ENCODE measurements at places on chromosomes 3 and 15.

DNA sequence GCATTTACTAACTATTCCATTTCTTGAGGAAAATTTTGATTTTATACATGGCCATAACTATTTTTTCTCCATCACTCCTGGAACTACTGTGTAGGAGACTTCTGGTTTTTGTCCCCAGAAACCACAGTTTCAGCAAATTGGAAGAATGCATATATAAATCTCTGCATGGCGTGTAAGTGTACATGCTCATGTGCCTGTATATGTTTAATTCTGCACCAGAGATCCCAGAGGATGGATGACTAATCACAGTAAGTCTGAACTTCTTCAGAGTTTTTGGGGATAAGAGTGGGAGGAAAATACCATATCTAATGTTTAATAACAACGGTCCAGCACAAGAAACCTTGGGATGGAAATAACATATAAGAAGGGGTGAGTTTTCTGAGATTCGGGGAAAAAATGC is 10.9 kb upstream of the COL6A6 start:
- no peak for DNase-seq

DNA sequence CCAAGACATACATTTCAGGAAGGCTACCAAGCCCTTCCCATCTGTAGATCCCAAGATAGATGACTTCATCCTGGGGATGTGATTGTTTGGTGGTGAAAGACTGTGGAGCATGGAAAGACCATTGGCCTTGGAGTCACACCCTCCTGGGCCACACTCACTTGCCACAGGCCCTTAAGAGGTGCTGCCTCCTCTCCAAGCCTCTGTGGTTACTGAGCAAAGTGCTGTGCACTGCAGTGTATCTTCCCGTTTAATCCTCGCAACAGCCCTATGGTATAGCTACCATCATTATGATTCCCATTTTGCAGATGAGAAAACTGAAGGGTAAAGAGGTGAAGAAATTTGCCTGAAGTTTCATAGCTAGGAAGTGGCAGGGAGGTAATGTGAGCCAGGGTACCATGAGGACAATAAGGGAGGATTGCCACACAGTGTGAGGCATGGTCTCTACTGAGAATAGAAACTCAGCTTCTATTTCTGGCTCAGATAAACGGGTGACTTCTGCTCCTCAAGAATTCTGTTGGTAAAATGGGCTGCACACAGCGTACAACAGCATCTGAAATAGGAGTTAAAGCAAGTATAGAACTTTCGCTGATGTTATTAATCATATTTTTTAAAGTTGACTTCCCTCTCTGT is 23.9 kb upstream of the RHO start:
- no peak for DNase-seq

- peak; percentile 31 for DNase-seq
These were observed 88.6 kb upstream of the ZNF280D start for GRCh38 chr15:56821721-56822425.

DNA sequence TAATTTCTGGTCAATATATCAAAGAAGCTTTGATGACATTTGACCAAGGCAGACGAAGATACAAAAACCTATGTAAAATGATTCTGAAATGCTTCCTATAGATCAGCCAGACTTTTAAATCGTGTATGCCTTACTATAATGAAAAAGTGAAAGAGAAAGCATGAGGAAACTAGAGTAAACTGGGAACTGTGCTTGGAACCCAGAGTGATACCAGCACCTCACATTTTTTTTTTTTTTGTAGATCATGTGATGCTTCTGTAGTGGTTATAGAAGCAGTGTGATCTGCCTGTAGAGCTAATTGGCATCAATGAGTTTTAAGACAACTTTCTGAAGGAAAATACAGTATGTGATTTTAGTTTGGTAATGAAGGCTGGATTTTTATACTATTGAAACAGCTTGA is 150.7 kb downstream of the NLGN1 start:
- DNase-seq, result no peak

GRCh38 chr15:67100124-67100791 is 34.9 kb downstream of the SMAD3 start:
- DNase-seq, result no peak

DNA sequence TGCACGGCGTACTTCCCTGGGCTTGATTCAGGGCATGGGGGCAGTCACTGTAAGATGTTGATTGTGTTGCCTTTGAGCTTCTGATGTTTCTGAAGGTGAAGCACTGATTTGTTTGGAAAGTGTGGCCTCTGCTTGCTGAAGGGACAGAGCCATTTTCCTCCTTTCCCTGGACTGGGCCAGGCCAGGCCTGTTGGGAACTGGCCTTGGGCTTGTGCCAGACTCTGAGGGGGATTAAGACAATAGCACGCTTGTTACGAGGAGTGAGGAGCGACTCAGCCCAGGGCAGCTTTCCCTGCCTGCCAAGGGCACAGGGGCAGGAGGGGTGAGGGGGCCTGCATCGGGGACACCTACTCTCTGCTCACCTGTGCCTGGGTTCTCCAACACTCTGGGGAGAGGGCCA is 42.9 kb downstream of the LINGO1 start:
- no peak for DNase-seq

GRCh38 chr15:63263519-63263918 is 13.9 kb upstream of the APH1B start:
- no peak for DNase-seq

DNA sequence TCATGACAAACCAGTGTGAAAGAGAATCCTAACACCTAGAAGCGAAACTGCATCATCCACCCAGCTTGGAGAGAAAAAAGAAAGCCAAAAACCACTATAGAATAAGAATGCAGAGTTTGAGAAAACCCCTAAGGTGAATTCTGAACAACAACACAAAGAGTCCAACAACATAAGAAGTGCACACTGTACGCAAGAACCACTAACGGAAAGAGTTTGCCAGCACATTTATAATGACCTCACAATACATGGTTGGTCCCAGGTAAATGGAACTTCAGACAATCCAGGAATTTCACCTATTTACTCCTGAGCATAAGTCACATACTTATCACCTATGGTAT is 128.3 kb upstream of the BHLHE40 start:
- no peak for DNase-seq

- no peak for DNase-seq
These were observed 55.5 kb upstream of the FSTL1 start for GRCh38 chr3:120506076-120506827.

GRCh38 chr3:28667646-28668621 is 319.3 kb upstream of the AZI2 start:
- peak; percentile 32 for DNase-seq

DNA sequence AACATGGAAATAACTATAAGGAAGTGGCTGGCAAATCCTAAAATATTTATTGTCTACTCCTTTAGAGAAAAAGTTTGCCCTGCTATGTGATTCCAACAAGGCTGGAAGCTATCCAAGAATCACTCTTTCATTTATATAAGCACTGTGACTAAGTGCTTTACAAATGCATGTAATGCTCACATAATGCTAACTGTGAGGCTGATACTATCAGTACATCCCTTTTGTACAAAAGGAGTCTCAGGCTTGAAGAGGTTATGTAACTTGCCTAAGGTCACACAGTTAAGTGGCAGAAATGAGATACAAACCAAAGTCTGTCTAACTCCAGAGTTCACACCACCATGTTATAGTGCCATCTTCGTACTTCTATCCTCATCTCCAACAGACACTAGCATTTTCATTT is 17.0 kb downstream of the TOPBP1 start:
- DNase-seq, result peak; percentile 63

DNA sequence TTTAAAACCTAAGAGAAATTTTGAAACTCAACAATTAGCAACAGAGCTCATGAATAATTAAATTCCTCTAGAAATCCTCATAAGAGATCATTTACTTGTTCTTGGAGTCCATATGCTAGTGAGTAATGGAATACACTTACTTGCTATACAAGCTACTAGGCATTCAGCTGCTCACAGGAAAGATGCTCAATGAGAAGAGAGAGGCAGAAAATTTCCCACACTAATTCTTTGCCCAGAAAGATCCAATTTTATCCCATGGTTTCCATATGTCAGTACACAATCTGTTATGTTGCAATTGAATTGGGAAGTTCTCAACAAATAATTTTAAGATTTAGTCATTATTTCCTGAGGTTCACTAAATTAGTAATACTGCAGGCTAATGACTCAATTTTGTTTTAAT is 310.4 kb downstream of the RYR3 start:
- DNase-seq, result no peak

- no peak for DNase-seq
These were observed 1.9 kb downstream of the BCL2A1 start for GRCh38 chr15:79969146-79969545.

- no peak for DNase-seq
These were observed 382.4 kb upstream of the GBE1 start for GRCh38 chr3:82143661-82144412.

DNA sequence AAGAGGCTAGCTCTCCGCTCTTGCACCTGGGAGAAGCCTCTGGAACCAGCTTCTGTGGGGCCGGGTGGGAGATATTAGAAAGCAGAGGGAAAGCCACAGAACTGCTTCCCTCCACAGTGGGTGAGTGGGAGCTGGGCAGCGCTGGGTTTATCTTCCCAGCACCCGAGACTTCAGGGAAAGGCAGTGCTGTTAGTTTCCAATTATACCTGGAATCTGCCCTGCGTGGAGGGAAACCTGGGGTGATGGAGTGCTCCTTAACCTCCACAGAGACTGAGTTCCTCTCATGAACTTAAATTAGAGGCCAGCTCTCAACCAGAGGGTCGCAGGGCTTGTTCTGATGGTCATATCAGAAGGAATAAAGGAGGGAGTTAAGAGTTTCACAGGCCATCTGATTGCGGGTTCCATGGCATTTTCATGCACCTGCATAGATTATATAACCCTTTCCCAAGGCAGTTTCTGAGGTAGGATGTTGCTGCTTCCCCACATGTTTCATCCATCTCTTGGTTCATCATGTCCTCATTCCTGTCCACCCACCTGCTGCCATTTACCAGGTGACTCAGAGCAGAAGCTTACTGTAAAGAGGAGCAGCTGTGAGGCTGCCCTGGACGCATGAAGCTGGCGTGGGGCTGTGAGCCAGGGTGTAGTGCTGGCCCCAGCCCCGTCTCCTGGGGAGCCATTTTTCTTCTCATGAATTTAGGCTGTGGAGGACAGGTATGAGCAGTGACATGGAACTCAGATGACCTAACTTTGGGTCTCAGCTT is 42.5 kb downstream of the CA12 start:
- DNase-seq, result no peak

DNA sequence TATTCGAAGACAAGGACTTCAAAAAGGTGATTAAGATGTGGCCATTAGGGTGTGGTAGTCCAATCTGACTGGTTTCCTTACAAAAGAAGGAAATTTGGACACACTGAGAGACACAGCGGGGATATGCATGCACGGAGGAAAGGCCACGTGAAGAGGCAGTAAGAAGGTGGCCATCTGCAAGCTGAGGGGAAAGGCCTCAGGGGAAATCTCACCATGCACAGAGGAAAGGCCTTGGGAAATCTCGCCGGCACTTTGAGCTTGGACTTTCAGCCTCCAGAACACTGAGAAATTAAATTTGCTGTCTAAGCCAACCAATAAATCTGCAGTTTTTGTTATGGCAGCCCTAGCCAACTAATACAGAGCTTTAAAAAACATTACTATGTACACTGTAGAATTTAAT is 78.8 kb downstream of the DLG1 start:
- no peak for DNase-seq

DNA sequence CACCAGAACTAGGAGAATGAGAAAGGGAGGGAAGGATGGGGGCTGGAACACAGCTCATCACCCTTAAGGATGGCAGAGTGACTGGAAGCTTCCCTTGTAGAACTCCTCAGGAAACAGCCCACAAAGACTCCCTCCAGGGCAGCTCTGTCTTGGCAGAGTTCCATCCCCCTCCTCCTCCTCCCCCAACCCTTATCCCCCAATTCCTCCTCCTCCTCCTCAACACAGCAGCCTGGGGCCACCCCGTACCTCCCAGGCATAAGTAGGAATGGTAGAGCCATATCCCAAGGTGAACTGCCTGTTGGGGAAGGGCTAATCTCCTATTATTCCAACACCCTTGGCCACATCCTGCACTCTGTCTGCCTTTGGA is 38.8 kb downstream of the ADCY5 start:
- no peak for DNase-seq

DNA sequence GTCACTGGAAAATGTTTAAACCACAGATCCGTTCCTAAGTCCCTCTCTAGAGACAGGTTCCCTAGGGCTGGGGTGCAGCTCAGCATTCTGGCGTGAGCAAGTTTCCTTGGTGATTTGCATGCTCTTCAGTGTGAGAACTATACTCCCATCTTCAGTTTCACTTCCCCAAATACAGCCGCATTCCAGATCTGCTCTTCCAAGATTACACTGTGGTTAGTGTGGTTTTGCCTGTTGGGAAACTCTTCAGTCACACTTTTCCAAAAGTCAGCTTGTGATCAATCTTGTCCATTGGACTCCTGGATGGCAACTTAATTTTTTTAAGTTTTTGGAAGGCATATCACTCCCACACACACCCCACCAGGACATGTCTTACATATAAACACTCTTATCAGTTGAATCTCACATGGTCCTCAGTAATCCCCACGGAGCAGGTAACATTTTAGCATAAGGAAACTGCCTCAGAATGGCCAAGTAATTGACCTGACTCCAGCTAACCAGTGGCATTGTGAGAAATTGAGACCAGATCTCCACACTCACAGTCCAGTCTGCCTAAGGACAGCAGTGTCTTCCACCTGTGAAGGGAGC is 33.5 kb upstream of the PTPN23 start:
- DNase-seq, result no peak

- no peak for DNase-seq
These were observed 635.6 kb upstream of the TBL1XR1 start for GRCh38 chr3:177832880-177833279.

GRCh38 chr3:179973931-179974361 is 62.8 kb downstream of the PEX5L start:
- DNase-seq, result no peak

- DNase-seq, result no peak
These were observed 280.7 kb upstream of the NR2F2 start for GRCh38 chr15:96049766-96050165.

DNA sequence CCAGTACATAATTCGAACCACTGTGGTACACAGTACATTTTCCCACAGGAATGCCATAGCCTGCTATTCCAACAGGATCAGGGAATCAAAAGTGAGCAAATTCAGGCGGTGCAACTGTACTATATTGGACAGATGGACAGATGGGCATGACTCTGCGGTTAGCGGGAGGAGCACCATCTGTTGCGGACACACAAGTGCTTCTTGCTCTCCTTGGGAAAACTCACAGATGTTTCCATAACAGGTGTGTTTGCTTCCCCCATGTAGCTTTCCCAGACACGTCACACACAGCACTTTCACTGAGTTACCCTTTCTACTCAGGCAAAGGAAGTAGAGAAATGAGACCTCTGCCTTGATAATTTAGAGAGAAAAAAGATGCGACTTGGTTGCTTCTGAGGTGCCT is 325.1 kb upstream of the THBS1 start:
- DNase-seq, result no peak

DNA sequence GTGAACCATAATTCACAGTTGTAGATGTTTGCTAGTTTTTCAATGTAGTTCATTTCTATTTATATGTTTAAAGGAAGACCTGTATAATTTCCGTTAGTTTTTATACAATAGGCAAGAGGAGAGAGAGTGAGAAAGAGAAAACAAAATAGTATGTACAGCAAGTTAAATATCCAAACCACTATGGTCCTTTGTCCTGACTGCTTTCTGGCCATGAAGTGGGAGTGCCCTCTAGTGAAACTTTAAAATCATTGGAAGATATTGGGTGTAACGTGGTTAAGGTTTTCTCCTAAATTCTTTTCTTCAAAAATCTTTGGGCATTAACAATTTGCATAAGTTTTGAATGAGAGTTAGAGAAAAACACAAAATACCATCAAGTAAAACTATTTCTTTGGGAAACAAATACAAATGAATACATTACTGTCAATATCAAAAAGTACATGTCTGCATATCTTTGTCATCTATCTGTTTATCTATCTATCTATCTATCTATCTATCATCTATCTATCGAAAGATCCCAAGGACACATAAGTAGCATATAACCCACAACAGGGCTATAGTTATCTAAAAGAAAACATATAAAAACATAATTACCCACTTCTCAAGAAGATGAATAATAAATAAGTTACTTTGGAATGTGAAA is 534.6 kb upstream of the ATP11B start:
- DNase-seq, result no peak
